ENCODE measurements at places on chromosomes 5 and 9. TPM values are rescaled to one million over a fixed set of nuclear protein-coding genes. Genes with fewer than 3 reads are reported as not detected.
A peak's percentile ranks its signal among the peaks of the same experiment; 100 is the strongest.

The RASEF gene
- total RNA-seq = 50.1 TPM

The LRRC19 gene
- total RNA-seq = not detected

DNA sequence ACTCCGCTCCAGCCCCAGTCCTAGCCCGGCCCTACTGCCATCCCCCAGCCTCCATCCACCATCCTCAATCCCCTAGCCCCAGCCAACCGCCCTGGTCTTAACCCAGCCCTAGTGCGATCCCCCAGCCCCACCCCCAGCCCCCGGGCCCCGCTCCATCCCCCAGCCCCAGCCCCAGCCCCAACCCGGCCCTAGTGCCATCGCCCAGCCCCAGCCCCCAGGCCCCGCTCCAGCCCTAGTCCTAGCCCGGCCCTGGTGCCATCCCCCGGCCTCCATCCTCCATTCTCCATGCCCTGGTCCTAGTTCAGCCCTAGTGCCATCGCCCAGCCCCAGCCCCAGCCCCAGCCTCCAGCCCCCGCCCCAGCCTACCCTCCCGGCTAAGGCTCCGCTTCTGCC, 398 bp downstream of the TOR1A start:
- H3K4me3 ChIP-seq = peak overlapping the region; percentile 97
- H3K27ac ChIP-seq = peak overlapping the region; percentile 87
- no peak for DNase-seq
- no peaks in the 10 kb centered on the region for H3K27me3 ChIP-seq
- peaks cover under 1% of the 10 kb centered on the region for H3K36me3 ChIP-seq
- no peaks in the 10 kb centered on the region for H3K4me1 ChIP-seq

- no peak overlapping the region for H3K27ac ChIP-seq
- no peak for DNase-seq
- no peak overlapping the region for H3K4me3 ChIP-seq
- H3K4me1 ChIP-seq = no peaks in the 10 kb centered on the region
Measured at GRCh38 chr5:108661024-108661423, 86.7 kb upstream of the FER start.

DNA sequence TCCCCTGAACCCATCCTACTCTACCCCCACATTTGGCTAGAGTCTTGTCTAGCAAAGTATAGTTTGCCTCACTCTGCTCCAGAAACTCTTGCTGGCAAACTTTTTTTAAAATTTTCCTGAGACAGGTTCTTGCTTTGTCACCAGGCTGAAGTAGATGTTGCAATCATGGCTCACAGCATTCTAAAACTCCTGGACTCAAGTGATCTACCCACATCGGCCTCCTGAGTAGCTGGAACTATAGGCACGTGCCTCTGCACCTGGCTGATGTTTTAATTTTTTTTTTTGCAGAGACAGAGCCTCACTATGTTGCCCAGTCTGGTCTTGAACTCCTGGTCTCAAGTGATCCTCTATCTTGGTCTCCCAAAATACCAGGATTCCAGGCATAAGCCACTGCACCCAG, 175.8 kb upstream of the FBXL17 start:
- H3K36me3 ChIP-seq = no peaks in the 10 kb centered on the region
- no peak overlapping the region for H3K27ac ChIP-seq
- H3K4me1 ChIP-seq = no peaks in the 10 kb centered on the region
- H3K4me3 ChIP-seq = no peak overlapping the region
- no peak for DNase-seq

DNA sequence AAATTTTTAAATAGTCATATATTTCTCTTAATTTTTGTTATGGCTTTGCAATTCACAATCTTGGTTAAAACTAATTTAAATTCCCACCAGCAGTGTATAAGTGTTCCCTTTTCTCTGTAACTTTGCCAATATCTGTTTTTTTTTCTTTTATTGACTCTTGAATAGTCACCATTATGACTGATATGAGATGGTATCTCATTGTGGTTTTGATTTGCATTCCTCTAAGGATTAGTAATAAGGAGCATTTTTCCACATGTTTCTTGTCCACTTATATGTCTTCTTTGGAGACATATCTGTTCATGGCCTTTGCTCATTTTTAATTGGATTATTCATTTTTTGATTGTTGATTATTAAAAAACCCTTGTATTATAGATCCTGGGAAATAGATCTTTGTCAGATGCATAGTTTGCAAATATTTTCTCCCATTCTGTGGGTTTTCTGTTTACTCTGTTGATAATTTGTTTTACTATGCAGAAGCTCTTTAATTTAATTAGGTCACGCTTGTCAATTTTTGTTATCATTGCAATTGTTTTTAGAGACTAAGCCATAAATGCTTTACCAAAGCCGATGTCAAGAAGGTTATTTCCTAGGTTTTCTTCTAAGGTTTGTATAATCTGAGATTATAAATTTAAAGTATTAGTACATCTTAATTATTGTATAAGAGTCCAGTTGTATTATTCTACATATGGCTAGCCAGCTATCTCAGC, 610.9 kb downstream of the CHSY3 start:
- H3K4me1 ChIP-seq = no peaks in the 10 kb centered on the region
- H3K36me3 ChIP-seq = no peaks in the 10 kb centered on the region
- no peak overlapping the region for H3K4me3 ChIP-seq
- no peak for DNase-seq
- H3K27ac ChIP-seq = no peak overlapping the region

DNA sequence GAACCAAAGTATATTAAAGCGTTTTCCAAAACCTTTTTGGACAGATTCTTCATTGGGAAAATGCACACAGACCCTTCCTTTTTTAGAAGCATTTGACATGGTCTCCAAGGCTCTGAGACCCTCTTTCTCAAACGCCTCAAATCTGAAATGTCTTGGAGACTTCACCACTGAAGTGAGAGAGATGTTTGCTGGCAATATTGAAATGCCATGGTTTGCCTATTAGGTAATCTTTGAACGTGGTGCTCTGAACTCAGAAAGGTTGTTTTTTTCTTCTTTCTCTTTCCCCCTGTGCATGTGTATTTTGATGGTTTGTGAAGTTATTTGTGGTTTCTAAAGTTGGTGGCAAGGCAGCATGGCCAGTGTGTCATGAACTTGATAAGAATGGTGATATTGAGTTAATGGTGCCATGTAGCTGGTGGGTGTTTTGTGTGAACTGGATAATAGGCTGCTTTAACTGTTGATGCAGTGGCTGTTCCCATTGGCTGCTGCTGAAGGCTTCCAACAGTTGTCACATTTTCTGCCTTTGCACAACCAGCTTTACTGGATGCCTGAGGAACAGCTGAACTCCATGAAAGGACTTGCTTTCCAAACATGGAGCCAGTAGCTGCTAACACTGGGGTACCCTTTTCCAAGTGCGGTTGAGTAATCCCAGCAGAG, 1.7 kb downstream of the PALM2AKAP2 start:
- H3K27me3 ChIP-seq = no peaks in the 10 kb centered on the region
- no peak overlapping the region for H3K27ac ChIP-seq
- peak overlapping the region; percentile 54 for H3K4me3 ChIP-seq
- no peaks in the 10 kb centered on the region for H3K4me1 ChIP-seq
- DNase-seq = no peak
- no peaks in the 10 kb centered on the region for H3K36me3 ChIP-seq

DNA sequence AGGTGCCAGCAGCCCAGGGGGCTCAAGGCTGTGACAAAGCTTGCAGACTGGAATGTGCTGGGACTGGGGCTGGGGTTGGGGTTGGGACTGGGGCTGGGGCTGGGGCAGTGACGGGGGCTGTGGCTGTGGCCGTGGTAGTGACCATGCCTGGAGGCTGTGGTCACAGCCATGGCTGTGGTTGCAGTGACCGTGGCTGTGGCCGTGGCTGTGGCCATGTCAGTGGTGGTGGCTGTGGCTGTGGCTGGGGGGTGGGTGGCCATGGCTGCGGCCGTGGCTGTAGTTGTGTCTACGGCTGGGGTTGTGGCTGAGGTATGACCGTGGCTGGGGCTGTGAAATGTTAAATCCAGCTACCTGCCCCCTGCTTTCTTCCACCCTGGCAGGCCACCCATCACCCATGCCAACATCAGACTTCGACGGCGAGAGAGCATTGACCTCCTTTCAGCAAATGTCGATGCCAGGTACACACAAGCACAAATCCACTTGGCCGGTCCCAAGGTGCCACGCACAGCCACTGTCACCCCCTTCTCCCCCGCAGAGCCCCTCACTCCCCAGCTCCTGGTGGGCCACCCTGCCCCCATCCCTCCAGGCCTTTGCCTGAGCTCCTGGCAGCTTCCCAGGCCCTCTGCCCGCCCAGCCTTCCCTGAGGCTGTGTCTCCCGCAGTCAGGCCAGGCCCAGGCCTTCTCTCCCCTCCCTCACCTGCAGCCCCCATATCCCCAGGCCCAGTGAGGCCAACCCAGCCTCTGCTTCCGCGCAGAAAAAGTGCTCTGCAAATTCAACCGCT, 15.3 kb downstream of the LCN9 start:
- no peaks in the 10 kb centered on the region for H3K4me1 ChIP-seq
- H3K36me3 ChIP-seq = no peaks in the 10 kb centered on the region

DNA sequence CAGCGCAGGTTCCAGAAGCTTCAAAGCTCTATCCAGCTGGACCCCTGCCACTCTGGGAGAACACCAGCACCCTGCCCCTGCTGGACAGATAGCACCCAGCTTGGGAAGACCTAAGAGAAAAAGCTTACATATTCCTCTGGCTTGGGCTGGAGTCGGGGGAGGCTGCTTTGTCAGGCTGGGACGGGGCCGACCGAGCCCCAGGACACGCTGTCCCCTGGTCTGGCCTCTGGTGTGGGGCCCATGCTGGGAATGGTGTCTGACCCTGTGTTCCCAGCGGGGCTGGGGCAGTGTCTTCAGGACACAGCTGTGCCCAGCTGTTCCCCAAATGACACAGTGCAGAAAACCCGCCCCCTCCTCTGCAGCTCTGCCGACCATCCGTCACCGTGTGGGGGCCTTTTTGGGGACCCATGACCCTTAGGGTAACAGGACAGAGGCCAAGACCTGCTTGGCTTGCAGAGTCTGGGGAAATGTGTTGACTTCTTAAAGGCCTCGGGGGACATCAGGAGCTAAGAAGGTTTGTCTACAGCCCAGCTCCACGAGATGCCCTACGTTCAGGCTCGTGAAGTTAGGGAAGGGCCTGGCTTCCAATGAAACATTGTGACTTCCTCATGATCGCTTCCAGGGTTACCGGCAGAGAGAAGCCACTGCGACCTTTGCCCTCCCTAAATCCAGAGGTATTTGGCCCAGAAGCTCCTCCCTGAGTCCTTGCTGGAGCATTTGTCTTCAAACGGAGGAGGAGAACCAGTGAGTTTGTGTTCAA, 20.4 kb upstream of the SLC2A6 start:
- H3K36me3 ChIP-seq = no peaks in the 10 kb centered on the region
- no peaks in the 10 kb centered on the region for H3K4me1 ChIP-seq
- DNase-seq = no peak
- H3K4me3 ChIP-seq = no peak overlapping the region
